Thoracic aorta (tissue), 2 donors: ENCODE measurements at places on chromosomes 1 and 21. TPM values are rescaled to one million over a fixed set of nuclear protein-coding genes. Genes with fewer than 3 reads are reported as not detected.

Gene CGN
- 2.3 TPM for total RNA-seq

Gene FYB2
- total RNA-seq, result not detected

- no peaks in the 10 kb centered on the region for H3K36me3 ChIP-seq
- no peak overlapping the region for H3K4me3 ChIP-seq
- H3K27ac ChIP-seq, result no peak overlapping the region
- no peak for DNase-seq
Measured at GRCh38 chr1:177255411-177255810, 84.7 kb downstream of the BRINP2 start.

- no peaks in the 10 kb centered on the region for H3K27me3 ChIP-seq
- H3K4me1 ChIP-seq, result no peaks in the 10 kb centered on the region
- DNase-seq, result no peak
- H3K4me3 ChIP-seq, result no peak overlapping the region
- H3K27ac ChIP-seq, result no peak overlapping the region
Measured at GRCh38 chr1:154810571-154810970, 59.5 kb downstream of the KCNN3 start.

DNA sequence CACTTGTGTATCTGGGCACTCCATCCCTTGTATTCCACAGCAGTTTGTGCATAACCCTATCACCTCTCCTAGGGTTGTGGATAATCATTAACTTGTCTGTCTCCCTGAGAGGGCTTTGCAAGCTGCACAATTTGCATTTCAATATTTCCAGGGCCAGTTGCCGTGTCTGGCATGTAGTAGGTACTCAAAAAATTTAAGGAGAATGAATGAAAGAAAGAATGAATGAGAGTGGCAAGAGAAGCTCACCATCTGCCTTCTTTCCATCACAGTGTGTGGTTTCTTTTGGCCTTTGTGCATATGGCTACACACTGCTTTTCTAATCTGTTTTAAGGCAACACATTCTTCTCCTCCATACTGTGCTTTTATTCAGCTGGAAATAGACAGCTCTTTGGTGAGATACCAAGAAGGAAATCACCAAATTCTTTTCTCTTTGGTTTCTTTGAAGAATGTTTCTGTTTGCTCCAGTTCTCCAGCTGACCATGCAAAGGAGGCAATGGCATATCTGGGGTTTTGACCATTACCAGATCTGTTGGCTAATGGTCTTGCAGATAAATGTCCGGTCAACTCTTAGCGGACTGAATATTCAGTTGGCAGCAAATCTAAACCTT is 49.4 kb downstream of the NGF start:
- no peak for DNase-seq
- H3K27me3 ChIP-seq, result no peaks in the 10 kb centered on the region
- H3K27ac ChIP-seq, result no peak overlapping the region

GRCh38 chr21:16419188-16419921 is 689.6 kb downstream of the USP25 start:
- DNase-seq, result peak; percentile 47
- no peaks in the 10 kb centered on the region for H3K36me3 ChIP-seq
- H3K27ac ChIP-seq, result peak overlapping the region; percentile 75
- no peaks in the 10 kb centered on the region for H3K27me3 ChIP-seq

- peak; percentile 19 for DNase-seq
- H3K36me3 ChIP-seq, result no peaks in the 10 kb centered on the region
- peaks cover 18% of the 10 kb centered on the region for H3K4me1 ChIP-seq
- peak overlapping the region; percentile 94 for H3K27ac ChIP-seq
- H3K27me3 ChIP-seq, result no peaks in the 10 kb centered on the region
Measured at GRCh38 chr1:108816049-108816893, 40.6 kb downstream of the AKNAD1 start.

- no peak overlapping the region for H3K27ac ChIP-seq
- no peaks in the 10 kb centered on the region for H3K4me1 ChIP-seq
- H3K4me3 ChIP-seq, result no peak overlapping the region
- H3K27me3 ChIP-seq, result no peaks in the 10 kb centered on the region
- no peaks in the 10 kb centered on the region for H3K36me3 ChIP-seq
Measured at GRCh38 chr1:24872061-24872850, 57.8 kb downstream of the RUNX3 start.

DNA sequence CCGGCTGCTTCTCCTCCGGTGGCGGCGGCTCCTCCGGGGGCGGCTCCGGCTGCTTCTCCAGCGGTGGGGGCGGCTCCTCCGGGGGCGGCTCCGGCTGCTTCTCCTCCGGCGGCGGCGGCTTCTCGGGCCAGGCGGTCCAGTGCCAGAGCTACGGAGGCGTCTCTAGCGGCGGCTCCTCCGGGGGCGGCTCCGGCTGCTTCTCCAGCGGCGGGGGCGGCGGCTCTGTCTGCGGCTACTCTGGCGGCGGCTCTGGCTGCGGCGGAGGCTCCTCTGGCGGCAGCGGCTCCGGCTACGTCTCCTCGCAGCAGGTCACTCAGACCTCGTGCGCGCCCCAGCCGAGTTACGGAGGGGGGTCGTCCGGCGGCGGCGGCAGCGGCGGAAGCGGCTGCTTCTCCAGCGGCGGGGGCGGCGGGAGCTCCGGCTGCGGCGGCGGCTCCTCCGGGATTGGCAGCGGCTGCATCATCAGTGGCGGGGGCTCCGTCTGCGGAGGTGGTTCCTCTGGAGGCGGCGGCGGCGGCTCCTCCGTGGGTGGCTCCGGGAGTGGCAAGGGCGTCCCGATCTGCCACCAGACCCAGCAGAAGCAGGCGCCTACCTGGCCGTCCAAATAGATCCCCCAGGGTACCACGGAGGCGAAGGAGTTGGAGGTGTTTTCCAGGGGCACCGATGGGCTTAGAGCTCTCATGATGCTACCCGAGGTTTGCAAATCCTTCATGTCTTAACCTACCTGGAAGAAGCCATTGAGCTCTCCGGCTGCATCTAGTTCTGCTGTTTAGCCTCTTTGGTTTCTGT is 2.0 kb downstream of the LORICRIN start:
- no peak for DNase-seq
- no peaks in the 10 kb centered on the region for H3K36me3 ChIP-seq
- peaks cover 11% of the 10 kb centered on the region for H3K4me1 ChIP-seq
- H3K27ac ChIP-seq, result no peak overlapping the region

DNA sequence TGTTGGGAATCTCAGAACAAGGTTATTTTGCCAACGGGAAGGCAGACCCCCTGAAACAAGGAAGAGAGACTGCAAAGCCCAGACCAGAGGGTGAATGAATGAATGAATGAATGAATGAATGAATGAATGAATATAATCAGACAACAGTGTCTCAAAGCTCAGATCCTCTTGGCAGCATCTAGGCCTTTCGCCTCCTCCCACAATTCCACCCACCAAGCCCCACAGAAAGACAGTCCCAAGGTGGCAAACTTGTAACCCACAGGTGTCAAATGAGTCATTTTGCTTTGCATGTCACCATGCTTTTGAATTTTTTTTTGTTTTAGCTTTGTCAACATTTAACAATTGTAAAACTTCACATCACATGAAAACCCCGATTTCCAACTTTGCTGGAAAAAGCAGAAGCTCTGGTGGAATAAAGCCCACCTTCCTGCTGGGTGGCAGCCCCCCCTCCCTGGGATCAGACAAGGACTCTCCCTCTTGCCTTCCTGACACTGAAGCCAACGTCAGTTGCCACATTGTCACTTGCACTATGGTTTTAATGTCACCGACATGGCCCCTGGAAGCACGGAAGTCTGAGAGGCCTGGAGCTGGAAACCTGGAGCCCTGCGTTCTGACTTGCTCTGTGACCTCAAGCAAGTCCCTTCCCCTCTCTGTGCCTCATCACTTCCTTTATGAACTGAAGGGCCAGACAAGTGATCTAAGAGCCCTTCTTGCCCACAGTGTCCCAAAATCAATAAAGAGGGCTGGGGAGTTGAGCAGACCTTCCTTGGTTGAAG is 134.6 kb upstream of the RUNX3 start:
- DNase-seq, result no peak
- no peak overlapping the region for H3K4me3 ChIP-seq
- H3K4me1 ChIP-seq, result no peaks in the 10 kb centered on the region
- no peaks in the 10 kb centered on the region for H3K36me3 ChIP-seq
- no peak overlapping the region for H3K27ac ChIP-seq
- no peaks in the 10 kb centered on the region for H3K27me3 ChIP-seq

DNA sequence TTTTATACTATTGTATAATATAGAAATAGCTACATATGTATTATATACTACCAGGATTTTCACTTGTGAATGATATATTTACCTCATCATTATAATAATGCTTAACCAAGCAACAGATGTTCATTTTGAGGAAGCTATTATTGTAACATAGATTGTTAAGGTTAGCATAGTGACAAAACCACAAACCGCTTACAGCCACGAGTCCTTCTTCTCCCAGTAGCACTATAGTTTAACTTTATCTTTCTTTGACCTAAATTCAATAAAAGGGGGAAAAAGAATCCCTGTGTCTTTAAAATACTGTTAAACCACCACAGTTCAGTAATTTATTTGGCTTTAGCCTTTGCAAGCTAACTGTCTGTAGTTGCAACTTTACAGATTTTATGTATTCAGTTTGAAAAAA is 1039.4 kb upstream of the B3GALT2 start:
- H3K4me3 ChIP-seq, result no peak overlapping the region
- no peaks in the 10 kb centered on the region for H3K36me3 ChIP-seq
- no peak overlapping the region for H3K27ac ChIP-seq
- no peaks in the 10 kb centered on the region for H3K27me3 ChIP-seq
- H3K4me1 ChIP-seq, result no peaks in the 10 kb centered on the region

- no peak overlapping the region for H3K27ac ChIP-seq
- no peaks in the 10 kb centered on the region for H3K4me1 ChIP-seq
- no peaks in the 10 kb centered on the region for H3K36me3 ChIP-seq
- H3K27me3 ChIP-seq, result no peaks in the 10 kb centered on the region
- no peak for DNase-seq
Measured at GRCh38 chr1:215793180-215793579, 226.1 kb downstream of the KCTD3 start.

DNA sequence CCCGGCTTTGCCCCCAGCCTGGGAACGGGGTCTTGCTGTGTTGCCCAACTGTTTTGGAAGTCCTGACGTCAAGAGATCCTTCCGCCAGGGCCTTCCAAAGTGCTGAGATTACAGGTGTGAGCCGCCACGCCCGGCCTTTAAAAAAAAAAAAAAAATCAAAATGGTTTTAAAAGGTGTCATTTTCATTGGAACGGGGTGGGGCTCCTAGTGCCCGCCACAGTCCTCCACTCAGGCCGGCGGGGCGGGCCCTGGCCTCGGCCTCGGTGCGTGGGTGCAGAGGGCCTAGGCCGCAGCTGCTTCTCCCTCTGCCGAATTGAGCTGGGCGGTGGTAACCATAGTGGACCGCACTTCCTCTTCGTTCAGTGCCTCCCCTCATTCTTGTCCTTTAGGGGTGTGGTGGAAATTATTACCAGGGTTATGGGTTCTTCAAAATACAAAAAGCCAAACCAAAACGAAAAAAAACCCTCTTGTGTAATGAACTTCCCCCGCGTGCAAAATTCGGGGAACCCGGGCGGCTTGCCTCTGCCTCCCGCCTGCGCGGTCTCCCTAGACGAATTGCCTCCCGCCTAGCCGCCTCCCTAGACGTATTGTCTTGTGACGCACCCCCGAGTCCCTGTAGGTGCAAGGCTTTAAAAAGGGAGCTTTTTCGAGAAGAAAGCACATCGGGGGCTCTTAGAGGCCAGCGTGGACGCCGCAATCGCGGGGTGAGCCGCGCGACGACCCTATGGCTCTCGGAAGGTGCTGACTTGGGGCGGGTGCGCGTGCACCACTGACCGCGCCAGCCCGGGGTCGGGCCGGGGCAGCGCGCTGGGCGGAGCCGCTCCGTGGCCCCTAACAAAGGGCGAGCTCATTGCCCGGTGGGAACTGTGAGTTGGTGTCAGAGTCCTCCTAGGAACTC is 10.5 kb upstream of the SPEN start:
- H3K36me3 ChIP-seq, result no peaks in the 10 kb centered on the region
- H3K4me1 ChIP-seq, result peaks cover 26% of the 10 kb centered on the region
- H3K27me3 ChIP-seq, result no peaks in the 10 kb centered on the region
- H3K27ac ChIP-seq, result peak overlapping the region; percentile 99
- H3K4me3 ChIP-seq, result peak overlapping the region; percentile 85
- no peak for DNase-seq

DNA sequence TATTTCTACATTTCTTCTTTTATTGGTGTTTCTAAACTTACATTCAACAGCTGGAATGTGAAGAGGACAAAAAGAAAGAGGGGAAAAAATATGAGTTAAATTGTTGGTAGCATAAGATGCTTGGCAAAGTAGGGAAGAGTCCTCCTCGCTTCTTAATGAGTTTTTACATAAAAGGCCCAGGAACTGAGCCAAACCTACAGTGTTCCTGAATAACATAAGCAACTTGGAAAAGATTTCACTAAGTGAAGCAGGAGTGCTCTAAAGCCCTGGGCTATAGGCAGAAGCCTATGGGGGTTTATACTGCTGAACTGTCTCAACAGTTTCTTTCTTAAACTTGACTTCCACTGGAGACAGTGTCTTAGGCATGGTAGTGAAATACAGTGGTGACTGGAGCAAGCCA is 115.0 kb upstream of the USP25 start:
- DNase-seq, result no peak
- H3K36me3 ChIP-seq, result no peaks in the 10 kb centered on the region
- no peaks in the 10 kb centered on the region for H3K4me1 ChIP-seq
- H3K27ac ChIP-seq, result no peak overlapping the region
- H3K4me3 ChIP-seq, result no peak overlapping the region
